ENCODE measurements at places on chromosomes 3 and 15.

DNA sequence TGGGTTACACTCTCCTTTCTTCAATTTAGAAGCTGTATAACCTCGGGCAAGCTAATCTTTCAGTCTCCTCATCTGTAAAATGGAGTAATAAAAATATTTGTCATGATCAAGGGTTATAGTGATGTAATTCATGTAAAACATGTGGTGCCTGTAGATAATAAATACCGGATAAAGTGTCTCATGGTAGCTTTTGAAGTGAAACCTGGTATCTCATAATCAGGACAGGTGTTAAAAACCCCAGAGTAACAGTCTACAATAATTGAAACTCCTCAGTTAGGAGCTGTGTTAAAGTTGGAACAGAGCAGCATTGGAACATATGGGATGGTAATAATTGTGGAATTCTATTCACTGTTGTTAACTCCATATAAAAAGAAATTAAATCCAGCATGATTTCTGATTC, 884 bp upstream of the KNL1 start:
- DNase-seq: no peak

GRCh38 chr3:19473971-19474580, 325.8 kb downstream of the KCNH8 start:
- DNase-seq: no peak

- DNase-seq: no peak
Measured at GRCh38 chr3:174958671-174959328, 99.7 kb downstream of the NAALADL2 start.

- no peak for DNase-seq
Measured at GRCh38 chr15:56056626-56057025, 63.2 kb upstream of the NEDD4 start.

GRCh38 chr3:108223928-108224327, 1.7 kb upstream of the IFT57 start:
- DNase-seq: no peak

DNA sequence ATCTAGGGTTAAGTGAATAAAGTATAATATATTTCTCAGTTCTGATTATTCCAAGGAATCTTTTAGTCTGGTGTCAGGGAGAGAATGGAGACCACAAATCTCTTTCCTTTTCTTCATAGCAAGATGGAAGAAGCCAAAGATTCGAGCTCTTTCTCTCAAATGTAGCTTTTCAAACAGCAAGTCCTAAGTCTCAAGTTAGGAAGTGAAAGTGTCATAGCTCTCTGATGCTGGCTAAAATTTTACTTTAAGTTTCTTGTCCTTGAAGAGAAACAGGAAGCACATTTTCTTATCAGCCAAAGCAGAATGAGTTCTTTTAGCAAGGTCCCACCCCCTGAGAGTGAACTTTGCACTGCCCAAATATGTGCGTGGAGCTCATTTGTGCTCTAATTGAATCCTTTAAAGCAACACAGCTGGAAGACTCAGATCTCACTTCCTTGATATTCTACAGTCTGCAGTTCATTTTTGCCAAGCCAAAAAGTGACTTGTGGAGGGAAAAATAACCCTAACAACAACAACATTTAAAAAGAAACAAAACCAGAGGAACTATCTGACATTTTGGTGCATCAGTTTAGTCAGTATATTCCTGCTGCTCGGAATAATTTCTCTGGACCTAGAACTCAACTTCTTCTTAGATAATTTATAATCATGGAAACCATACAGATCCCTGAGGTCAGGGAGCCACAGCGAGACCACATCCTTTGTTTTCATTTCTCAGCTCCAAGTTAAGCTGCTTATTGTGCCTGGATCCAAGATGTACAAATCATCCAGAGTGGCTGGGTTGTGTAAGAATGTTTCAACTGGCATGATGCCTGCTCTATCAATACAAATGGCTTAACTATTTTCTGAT, 238.7 kb upstream of the P2RY1 start:
- peak; percentile 31 for DNase-seq

- DNase-seq: no peak
Measured at GRCh38 chr3:127008236-127008635, 25.3 kb downstream of the PLXNA1 start.

- DNase-seq: no peak
Measured at GRCh38 chr15:78018445-78018844, 59.1 kb downstream of the TBC1D2B start.

GRCh38 chr3:100089812-100090668, 24.3 kb downstream of the FILIP1L start:
- peak; percentile 34 for DNase-seq

- no peak for DNase-seq
Measured at GRCh38 chr3:86257955-86258641, 732.9 kb downstream of the VGLL3 start.

DNA sequence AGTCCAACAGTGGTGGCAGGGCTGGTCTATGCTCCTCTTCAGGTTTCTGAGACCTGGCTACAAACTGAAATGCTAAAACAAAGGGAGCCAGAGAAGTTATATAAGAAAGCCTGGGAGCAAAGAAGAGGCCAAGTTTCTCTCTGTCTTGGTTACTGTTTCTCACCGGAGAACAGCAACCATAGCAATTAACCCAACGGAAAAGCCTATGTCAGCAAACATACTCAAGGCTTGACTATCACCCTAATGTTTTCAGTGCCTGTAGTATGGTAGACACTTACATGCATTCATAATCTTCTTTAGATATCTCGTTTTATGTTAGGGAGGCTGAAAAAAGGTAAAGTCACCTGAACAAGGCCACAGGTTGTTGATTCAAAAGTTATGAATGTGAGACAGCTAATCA, 86.3 kb upstream of the CLSTN2 start:
- DNase-seq: no peak

DNA sequence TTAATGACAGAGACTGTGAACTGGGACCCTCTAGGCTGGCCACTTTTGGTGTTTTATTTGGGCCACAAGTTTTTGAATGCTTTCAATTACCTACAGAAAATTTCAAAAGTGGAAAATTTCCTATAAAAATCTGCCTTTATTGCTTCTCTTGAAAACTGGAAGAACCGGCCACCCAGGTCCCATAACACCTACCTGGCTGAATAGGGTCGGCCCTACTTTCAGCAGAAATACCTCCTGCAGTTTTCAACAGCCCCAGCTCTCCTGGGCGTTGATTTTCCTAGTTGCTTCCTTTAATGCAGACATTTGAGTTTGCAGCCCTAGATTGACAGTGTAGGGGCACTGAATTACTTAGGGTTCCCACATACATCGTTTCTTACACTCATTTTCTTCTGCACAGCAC, 719 bp upstream of the SRPRB start:
- no peak for DNase-seq

DNA sequence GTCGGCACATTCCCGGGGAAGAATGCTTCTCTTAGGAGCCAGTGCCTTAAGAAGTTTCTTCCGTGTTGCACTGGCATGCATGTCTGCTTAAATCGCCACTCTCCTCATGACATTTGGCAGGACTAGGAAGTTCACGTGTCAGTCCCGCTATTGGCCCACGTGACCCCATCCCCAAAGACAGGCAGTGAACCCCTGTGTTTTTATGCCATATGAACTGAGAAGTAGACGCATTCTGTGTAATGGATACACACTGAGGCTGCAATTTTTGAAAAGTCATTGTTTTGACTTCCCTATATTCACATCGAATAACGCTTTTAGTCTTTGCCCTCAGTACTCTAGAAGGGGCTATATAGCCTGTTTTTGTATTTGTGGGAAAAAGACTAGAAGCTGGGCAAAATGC, 125.6 kb upstream of the TBL1XR1 start:
- no peak for DNase-seq

DNA sequence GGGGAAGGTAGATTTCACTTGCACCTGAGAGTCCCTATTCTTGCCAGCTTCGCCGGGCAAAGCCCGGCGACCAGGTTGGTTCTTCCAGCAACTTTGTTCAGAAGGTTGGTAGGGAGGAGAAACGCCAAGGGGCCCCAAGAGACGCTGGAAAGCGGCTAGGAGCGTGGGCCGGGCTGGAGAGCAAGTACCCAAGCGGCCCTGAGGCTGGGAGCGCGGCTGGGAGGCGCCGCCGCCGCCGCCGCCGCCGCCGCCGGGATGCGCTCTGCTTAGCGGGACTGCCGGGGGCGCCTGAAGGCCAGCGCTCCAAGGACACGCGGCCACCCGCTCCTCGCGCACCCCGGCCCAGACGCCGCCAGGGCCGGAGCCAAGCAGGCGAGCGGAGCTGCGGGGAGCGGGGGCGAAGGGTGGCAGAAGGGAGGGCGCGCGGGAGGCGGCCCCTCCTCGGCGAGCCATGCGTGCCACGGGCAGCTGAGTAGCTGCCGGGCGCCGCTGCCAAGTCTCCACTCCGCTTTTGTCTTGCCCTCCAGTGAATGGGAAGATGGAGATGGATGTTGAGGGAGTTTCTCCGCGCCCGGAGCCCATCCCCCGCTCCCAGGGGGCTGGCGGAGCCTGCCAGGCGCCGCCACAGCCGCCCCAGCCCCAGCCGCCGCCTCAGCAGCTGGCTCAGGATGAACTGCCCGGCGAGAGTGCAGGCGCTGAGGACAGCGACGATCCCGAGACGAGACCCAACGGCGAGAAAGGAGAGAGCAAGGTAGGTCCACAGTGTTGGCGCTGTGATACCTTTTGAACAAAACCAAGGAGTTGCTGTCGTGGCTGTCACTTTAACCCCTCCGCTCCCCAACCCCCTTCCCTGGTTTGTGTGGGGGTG, 227.4 kb upstream of the AZI2 start:
- peak; percentile 90 for DNase-seq
